ENCODE measurements at places on chromosomes 6 and 20.

DNA sequence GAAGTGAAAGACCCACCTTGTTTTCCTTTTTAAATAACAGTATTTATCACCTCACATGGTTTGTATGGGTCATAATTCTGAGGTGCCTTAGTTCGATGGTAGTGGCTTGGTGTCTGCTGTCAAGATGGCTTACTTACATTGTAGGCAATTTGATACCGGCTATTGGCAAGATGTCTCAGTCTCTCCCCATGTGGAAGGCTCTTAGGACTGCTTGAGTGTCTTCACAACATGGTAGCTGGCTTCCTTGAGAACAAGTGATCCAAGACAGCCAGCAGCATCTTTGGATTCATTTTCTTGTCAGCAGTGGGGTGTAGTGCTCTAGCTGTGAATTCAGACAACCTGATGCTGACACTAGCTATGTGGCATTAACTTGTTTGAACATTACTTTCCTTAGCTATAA, 70.1 kb downstream of the CBFA2T2 start:
- no peak for DNase-seq

DNA sequence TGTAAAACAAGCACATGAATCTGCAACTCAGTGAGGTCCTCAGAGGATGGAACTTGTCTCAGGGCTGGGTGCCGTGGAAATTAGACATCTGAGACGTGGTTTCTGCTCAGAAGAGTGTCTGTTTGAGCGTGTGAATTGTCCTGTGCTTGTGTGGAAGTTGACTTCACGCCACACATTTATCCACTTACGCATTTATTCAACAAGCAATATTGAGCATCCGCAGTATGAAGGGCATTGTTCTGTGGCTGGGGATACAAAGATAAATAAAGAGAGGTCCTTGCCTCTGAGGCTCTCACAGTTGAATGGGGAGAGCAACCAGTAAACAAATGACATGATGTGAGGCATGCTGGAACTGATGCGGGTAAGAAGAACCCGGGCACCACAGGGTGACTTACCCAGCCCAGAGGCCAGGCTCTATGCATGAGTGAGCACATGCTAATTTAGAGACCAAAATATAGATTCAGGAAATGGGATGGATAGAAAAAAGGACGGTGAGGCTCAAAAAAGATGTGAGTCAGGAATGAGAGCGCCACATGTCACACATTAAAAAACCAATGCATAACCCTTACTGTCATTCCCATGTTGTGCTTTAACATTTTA, 60.4 kb downstream of the SOBP start:
- DNase-seq = no peak

- no peak for DNase-seq
Observed at GRCh38 chr6:100257793-100258395, 206.8 kb downstream of the SIM1 start.

DNA sequence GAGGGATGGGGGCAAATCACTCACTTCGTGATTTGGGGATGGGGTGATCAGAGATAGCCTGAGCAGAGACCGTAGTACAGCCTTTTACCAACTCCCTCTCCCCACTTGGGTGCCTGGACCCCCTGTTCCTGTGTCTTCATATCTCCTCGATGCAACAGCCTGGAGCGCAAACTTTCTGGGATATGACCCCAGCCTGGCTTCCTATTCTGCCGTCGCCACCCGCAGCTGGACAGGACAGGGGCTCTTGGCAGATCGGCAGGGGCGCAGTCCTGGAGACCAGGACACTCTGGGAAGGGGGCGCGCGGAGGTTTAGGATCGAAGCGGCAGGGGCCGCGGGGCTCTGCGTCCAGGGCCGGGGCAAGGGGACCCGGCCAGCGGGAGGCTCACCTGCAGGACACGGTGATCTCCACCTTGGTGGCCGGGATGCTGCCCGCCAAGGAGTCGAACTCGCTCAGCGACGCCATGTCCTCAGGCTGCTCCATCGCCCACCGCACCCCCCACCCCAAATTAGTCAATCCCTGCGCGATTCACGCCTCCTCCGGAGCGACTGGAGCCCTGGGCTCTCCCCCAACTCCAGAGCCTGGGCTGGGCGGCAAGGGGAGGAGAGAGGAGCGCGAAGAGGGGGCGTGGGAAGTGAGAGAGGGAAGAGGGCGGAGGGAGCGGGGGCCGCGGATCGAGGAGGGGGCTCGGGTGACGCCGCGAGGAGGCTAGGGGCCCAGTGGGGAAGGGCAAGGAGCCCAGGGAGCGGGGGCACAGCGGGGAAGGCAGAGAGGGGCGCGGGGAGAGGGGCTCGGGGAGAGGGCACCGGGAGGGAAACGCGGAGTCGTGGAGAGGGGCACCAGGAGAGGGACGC, at the start of gene CPNE5:
CPNE5 (minus strand) TSS at position 549 of the 853 bp plus-strand sequence; CDS start at position 482, 67 bp downstream.
- peak; percentile 8 for DNase-seq

- peak; percentile 3 for DNase-seq
Observed at GRCh38 chr6:20978151-20978614, 443.9 kb downstream of the CDKAL1 start.

DNA sequence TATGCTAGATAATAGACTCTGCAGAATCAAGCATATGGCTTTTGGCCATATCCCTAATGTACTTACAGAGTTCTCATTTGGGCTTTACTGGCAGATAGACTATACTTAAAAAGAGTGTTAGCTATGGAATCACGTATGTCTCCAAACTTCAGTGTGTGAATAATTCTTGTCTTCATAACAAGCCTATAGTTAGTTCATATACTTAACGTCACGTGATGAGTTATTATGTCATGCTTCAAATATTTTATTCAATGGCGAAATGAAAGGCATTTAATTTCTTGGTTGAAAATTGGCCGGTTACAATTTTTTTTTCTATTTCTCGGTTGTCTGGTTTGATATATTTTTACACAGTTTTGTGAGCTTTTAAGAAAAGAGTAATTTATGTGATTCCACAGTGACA, 62.7 kb downstream of the MEI4 start:
- no peak for DNase-seq

- no peak for DNase-seq
Observed at GRCh38 chr6:167796192-167796981, 30.3 kb upstream of the AFDN start.

- DNase-seq = no peak
Observed at GRCh38 chr6:140921366-140922226, 1211.1 kb upstream of the GJE1 start.

GRCh38 chr6:44661221-44662008, 273.9 kb downstream of the CDC5L start:
- DNase-seq = no peak

DNA sequence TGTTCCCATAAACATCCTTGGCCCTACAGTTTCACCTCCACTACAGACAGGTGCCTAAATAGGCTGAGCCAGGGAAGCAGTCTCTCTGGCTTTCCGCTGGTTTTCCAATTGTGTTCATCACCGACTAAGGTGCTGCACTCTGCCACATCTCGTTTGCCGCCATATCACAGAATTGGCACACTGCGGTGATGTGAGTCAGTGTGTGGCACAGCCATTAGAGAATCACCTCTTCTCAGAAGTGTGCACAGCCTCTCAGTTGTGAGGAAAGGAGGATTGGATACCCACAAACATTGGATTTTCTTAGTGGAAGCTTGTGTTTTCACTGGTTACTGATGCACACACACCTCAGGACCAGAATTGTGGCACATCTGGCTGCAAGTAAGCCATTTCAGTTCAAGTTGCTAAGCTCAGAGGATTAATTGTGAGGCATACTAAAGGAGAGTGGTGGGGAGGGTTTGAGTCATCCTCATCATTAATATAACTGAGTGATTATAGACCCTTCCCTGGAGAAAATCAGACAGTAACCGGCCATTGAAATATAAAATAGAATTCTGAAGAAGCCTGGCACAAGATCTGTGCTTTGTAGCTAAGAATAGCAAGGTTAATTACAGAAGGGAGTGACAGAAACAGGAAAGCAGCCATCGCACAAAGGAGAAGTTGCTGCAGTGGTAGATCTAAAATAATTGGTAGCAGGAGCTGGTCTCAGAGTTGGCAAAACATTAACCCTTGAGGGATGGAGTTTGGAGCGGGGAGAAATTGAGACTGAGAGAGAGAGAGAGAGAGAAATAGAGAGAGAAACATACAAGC, 506.9 kb downstream of the LMBRD1 start:
- DNase-seq = no peak

- DNase-seq = no peak
Observed at GRCh38 chr6:31610968-31611367, 4.1 kb upstream of the AIF1 start.

DNA sequence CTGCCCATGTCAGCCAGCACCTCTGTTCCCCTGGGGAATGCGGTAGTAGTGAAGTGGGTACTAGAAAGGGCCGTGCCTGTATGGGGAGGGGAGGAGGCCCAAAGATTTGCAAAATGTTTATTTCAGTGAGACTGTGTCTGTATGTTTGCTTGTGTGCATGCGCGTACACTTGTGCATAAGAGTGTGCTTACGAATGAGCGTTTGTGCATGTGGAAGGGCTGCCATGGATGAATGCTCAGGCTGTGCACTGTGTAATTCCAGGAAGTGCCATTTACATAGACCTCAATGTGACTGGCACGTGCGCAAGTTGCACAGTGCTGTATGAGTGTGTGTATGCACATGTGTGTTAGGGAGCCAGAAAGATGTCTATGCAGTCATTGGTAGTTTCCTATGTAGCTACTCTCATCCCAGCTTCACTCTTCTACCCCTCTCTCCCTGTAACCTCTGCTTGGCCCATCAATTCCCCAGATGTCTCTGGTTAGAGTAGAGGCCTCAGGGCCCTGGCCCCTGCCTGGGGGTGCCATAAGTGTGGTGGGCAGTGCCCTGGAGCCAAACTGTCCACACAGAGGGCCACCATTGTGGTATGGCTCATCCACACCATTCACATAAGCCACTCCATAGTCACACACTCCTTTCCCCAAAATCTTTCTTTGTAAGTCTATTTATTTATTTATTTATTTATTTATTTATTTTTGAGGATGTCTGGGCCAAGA, 26.8 kb upstream of the SLC22A7 start:
- no peak for DNase-seq

DNA sequence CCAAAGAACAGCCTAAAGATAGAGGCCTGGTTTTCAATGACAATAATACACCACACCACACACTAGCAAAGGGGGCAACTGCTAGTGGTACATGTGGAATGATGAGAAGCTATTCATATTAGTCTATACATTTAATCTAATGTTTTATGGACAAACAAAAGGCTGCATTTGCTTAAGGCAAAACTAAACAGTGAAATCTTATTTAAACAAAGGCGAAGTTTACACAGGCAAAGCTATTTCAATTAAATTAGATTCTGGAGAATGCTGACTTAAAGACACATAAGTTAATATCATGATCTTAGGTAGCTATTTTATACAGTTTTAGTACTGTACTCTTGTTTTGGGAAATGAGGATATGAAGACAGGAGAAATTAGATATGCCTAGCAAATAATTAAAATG, 53.9 kb upstream of the SIM1 start:
- no peak for DNase-seq

DNA sequence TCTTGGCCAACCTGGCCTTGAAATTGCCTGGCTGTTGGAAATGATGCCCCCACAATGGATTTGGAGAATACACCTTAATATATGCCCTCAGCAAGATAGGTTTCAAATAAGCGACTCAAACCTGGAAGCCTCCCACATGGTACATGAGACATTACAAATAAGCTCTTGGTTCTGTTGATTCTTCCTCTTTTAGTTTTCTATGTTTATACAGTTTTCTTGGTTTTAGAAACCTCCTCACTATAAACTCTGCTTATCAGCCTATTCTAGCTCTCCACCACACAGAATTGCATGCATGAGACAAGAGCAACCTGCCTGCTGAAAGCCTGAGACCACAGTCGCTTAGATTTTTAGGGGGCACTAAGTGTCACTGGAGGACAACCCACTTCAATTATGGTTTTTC, 108.8 kb upstream of the PREP start:
- DNase-seq = no peak

DNA sequence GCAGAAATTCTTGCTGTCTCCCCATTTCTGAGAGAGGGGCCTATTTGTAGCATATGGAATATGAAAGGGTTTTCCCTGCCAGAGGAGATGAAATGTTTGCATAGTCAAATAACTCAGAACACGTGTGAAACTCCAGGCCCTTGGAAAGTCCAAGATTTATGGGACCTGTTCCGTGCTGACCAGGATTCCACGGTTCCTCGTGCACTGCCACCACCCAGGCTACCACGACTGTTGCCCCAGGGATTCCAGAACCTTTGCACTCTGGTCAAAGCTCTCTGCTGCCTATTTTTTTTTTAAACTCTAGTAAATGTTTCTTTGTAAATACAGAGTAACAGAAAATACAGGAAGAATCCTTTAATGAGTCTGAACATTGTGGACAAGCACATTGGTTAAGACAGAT, 35.0 kb downstream of the MYLK4 start:
- DNase-seq = no peak

- DNase-seq = no peak
Observed at GRCh38 chr6:111517965-111518364, 34.9 kb upstream of the REV3L start.

DNA sequence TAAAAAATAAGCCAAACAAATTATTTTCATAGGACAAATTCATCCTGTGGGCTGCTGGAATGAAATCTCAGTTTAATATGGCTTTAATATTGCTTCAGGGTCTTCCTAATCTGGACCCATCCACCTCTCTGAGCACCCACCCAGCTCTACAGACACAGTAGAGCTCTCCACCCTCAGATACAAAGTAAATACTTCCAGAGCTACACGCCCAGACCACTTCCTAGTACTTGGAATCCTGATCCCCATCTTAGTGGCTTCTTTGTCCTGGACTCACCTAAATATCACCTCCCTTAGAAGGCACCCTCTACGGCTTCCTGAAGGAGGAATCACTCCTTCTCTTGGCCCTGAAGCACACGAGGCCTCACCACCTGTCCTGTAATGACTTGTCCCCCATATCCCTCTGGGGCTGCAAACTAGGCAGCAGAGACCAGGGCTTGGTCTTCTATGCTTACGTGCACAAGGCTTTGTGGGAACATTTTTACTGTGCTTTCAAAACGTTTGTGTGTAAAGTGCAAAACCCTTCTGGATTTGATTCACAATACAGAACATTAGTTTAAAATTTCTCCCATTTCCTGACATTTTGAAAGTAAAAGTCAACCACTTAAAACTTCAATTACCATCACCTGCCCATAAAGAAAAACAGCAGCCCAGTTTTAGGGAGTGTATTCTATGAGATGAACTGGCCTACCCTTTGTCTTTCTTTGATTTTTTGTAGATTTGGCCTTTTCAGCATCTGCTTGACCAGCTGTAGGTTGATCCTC, 2.4 kb downstream of the CTCFL start:
- DNase-seq = no peak

GRCh38 chr6:119683671-119684070, 334.1 kb upstream of the MAN1A1 start:
- DNase-seq = no peak

- DNase-seq = no peak
Observed at GRCh38 chr6:111600588-111601445, 4.9 kb downstream of the TRAF3IP2 start.

- peak; percentile 65 for DNase-seq
Observed at GRCh38 chr6:20126789-20127653, 85.2 kb downstream of the MBOAT1 start.

DNA sequence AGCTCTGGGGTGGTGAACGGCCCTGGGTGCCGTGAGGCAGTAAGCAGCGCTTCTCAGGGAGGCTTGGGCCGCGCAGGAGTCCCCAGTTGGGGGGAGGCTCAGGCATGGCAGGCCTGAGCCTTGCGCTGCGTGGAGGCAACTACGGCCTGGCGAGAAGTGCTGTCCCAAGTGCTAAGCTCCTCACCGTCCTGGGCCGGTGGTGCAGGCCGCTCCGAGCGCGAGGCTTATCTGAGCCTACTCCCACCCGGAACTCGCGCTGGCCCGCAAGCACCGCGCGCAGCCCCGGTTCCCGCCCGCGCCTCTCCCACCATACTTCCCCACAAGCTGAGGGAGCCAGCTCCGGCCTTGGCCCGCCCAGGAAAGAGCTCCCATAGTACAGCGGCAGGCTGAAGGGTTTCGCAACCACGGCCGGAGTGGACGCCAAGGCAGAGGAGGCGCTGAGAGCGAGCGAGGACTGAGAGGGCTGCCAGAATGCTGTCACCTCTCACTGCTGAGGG, 1.8 kb upstream of the WRNIP1 start:
- DNase-seq = no peak

Data from stimulated activated CD4-positive, alpha-beta T cell treated with anti-CD3 and anti-CD28 coated beads, Interleukin-4, amount 100 ng/mL, for 24 hours (primary cell).